Hypothalamus (tissue), 51 donors: ENCODE measurements at places on chromosomes 2 and 18.

DNA sequence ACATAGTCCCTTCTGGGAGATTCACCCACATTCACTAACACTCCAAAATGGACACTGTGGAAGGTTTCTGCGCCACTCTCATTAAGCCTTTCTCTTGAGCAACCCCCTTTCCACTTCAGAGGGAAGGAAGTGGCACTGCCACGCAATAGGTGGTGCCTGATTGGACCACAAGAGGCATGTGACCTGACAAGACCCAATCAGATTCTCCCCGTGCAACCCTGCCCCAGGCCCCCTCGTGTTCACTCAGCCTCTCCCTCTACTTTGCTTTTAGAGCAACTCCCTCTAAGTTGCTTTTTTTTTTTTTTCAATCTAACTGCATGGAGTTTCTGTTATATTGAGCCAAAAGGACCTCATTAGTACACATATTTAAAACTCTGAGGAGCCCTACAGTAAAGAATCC, 158.0 kb downstream of the EN1 start:
- DNase-seq, result no peak

GRCh38 chr18:34697891-34698290, 12.2 kb upstream of the DTNA start:
- DNase-seq, result no peak

DNA sequence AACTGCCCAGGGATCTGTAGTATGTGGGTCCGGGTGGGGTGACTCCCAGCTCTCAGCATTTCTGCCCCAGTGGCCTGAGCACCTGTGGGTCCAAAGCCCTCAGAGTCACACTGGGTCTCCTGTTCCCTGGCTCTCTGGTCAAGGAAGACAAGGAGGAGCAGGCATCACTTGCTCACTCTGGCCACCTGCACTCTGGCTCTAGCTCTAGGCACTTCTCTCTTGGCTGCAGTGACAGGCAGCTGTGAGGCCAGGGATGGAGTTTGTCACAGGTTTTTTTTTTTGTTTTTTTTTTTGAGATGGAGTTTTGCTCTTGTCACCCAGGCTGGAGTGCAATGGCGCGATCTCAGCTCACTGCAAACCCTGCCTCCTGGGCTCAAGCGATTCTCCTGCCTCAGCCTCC, 84.6 kb downstream of the HS1BP3 start:
- no peak for DNase-seq

- no peak for DNase-seq
These were observed 3.0 kb downstream of the HPCAL1 start for GRCh38 chr2:10305715-10306114.

DNA sequence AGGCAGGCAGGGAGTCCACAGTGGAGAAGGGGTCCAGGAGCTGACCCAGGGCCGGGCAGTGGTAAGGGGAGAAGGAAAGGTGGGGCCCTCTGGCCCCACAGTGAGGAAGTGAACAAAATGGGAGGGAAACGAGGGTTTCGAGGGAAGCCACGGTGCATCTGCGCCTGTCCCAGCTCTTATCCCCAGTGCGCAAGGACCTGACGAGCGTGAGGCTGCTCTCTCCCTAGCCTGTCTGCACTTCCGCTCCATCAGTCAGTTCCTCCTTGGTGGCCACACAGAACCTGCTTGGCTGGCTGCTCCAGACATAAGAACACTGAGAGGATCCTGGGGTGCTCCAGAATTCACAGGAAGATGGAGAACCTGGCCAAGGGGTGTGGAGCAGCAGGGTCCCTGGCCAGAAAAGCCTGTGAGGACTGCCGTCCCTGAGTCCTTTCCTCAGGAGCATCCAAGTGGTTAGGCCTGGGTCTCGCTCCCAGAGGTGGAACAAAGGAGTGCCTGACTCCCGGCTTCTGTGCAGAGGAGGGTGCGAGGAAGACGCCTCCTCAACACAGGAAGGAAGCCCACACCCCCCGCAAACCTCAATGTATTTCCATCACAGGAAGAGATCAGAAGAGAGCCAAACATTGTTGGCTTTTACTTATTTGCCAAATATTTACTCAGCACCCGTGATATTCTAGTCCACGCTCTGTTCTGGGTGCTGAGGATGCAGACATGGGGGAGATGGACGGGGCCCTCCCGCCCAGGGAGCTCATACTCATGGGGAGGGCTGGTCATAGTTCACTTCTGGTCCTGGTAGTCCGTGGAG, 43.7 kb upstream of the SEMA4C start:
- DNase-seq, result peak; percentile 17

GRCh38 chr18:59067873-59068272, 71.8 kb upstream of the SEC11C start:
- no peak for DNase-seq

GRCh38 chr2:205744074-205744591, 61.8 kb downstream of the NRP2 start:
- no peak for DNase-seq

- no peak for DNase-seq
These were observed 39.3 kb downstream of the RPL31 start for GRCh38 chr2:101041413-101041812.

DNA sequence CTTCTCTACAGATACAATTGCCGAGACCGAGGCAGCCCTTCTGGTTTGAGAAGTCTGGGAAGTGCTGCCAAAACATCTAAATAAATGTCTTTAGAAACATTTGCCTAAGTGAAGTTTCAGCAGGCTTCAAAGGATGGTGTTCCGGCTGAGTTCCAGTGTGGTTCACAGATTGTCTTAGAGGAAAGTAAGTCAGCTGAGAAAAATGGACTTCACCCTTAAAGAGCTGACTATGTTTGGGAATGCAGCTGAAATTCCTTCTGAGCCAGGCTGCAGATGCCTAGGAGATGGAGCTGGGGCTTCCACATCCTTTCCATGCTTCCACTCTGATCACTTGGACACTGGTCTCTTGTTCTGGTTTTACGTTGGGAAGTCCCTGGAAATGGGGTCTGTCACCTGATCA, 83.6 kb downstream of the FHOD3 start:
- DNase-seq, result peak; percentile 3

DNA sequence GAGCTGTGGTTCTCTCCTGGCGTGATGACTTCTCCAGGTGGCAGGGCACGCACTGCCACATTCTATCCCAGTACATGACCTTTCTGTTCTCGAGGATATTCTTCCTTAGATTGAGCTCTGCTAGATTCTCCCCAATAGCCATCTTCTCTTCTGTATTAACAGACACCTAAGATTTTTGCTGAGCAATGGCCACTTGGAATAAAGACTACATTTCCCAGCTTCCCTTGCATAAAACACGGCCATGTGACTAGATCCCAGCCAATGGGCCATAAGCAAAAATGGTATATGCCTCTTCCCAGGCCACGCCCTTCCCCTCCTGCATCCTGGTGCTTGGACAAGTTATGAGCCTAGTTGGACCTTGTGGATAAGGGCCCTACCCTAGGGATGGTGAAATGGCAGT, 82.1 kb downstream of the EIF2AK3 start:
- no peak for DNase-seq

GRCh38 chr18:31301201-31301655, 16.7 kb upstream of the DSG1 start:
- DNase-seq, result no peak

DNA sequence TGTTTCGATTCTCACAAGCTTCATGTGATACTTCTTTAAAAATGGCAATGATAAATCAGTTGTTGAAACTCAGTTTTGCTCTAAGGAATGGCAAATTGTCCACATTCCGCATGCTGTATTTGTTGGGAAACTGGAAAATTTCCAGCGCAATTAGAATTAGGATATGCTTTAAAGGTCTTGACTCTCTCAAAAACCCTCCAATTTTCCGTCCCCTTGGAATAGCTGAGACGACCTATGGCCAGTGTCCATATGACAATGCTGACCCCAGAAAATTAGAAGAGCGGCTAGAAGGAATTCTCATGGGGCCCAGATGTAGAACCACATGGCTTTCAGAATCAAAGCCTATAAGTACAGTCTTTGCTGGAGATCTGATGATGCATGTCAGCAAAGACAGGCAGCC, 170.8 kb downstream of the TMEM18 start:
- no peak for DNase-seq

DNA sequence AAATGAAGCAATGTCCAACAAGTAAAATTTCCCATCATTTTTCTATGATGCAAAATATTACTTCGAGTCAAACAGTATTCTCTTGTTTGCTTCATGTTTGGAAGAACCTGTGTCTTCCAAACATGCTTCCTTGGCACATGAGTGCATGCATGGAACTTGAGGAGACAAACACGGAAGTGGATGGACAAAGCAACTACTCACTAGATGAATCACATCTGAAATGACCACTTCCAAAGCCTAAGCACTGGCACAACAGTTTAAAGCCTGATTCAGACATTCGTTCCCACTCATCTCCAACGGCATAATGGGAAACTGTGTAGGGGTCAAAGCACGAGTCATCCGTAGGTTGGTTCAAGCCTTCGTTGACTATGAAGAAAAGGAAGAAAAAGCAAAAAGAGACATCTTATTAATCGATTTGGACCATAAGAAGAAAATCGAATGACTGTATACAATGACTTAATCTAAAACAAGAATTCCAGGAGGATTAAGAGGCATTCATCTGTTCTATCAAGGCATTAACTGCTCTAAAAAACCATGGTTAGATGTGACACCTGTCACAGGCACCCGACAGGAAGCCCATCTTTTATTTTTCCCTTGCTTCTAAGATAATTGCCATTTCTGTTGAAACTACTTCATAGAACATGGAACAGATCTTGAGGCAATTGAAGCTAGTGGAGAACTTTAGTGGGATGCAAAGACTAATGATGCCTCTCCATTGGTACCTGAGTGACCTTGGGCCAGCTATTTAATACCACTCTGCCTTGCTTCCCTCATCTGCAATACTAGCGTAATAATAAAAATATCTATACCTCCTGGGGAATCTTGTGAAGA, 56.0 kb downstream of the ATIC start:
- DNase-seq, result no peak

DNA sequence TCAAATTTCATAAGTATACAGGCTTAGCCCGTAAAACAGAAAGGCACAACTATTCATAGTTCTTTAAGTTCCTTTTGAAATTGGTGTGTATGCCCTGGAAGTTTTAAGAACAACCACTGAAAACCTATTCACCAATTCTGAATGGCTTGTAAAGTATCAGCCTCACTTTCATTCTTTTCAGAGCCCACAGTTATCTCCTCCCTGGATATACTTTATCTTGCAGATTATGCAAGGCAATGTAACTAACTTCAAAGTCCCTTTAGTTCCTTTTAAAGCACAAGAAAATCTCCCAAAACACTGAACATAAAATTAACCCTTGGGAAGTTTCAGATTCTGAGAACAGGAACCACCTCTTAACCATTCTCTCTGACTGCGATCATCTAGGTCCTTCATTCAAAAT, 1.1 kb downstream of the STRN start:
- no peak for DNase-seq

- no peak for DNase-seq
These were observed 4.4 kb downstream of the RAMP1 start for GRCh38 chr2:237863689-237864443.

- DNase-seq, result peak; percentile 77
These were observed at the start of gene EML4 for GRCh38 chr2:42169100-42169873. EML4 (plus strand) TSS chr2:42169353; CDS start chr2:42169612, 259 bp downstream.

GRCh38 chr2:6885968-6886367, 8.4 kb downstream of the RSAD2 start:
- DNase-seq, result no peak

DNA sequence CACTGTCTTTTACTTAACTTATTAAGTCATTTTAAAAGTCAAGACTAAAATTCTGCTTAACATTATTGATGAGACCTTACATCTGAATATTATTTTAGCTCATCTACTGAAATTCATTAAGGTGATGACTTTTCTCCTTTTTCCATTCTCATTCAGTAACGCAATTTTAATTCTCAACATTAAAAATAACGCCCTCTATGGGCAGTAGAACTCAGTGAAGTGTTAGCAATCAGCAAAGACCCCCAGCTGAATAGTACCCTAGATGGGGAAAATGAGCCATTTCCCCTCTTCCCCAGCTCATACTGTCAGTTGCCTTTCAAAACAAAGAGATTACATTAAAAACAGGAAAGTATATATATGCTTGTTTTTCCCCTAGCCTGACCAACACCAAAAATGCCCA, 203.3 kb downstream of the NR4A2 start:
- DNase-seq, result no peak

DNA sequence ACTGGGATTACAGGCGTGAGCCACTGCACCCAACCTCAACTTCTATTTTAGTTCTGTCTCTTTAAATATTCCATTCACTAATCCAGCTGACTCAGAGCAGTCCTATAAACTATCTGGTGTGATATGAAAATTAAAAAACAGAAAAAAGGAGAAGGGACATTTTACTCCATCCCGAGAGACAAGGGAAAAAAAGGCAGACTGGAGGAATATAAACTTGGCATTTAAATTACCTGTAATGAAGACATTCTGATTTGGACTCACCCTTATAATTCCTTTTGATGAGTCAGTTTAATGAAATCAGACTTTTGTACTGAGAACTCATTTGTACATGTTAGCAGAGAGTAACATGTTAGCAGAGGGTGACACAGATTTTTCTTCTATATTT, 74.8 kb upstream of the RIOK3 start:
- DNase-seq, result no peak

DNA sequence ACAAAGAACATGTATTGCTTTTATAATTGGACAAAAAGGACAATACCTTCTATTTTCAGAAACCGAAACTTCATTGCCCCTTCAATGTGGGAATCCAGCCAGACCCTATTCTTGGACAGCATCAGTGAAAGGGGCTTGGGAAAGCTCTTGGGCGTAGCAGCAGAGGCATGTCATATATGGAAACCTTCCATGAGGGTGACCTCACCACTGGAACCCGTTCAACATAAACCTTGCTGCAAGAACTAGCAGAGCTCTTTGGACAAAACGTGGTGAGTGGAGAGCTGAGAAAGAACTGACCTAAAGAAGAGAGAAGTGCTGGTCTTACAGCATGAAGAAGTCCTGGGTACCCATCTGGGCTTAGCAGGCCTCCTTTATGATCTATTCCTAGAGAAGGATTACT, 22.7 kb upstream of the ACTG2 start:
- no peak for DNase-seq

DNA sequence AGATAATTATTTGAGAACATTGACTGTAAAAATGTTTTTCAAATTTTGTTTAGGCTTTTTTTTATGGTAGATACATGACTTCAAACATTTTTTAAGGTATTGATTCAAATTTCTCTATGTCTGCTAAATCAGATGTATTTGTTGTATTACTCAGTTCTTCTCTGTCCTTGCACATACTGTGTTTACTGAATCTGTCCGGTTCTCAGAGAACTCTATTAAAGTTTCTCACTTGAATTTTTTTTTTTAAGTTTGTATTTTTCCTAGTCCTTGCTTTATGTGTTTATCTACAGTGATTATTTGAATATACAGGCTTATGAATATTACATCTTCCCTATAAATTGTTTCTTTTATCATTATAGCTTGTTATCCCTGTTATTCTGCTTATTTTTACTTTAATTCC, 5.3 kb downstream of the SEPTIN2 start:
- DNase-seq, result no peak
